ENCODE measurements at places on chromosomes 11 and 22.

DNA sequence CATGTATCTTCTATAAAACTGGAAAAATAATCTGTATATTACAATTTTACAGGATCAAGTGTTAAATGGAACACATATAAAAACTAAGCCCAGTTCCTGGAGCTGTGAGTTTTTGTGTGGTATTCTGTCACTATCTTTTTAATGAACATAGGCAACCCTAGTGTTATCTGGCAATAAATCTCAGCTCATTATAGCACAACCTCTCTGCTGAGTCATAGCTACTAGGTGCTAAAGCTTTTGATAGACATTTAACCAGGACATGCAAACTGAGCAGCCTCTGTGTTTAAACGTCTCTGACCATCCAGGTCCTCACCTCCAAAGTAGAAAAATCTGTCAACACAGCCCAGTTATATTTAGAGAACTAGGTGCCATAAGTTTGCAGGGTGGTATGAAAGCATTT is 91.0 kb upstream of the CARD18 start:
- DNase-seq: no peak

DNA sequence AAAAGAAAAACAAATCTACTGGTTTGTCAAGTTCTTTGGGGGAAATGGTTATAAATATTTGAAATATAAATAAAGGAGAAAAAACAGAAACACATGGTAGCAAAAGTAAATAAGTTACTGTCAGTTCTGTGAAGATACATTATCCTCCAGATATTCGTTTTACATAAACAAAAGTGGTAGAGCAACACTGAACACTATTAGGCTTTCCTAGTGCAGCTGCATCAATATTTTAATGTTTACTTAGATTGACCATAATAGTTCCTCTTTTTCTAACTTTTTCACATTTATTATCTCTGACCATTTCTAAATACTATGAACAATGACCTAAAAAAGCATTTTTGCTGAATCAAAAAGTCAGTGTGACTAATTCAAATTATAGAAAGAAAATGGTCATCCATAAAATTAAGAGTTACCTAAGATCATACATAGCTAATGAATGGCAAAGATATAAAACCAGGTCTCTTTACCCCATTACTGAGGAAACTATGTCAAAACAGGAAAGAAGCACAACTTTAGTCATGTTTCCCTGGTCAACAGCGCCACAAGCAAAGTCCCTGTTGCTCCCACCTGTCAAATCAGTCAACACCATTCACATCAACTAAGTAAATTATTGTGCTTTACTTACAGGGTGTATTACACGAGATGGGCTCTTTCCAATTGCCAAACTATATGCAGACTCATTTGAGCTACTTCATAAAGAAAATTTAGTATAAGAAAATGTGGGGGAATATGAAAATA is 38.5 kb downstream of the SBF2 start:
- DNase-seq: no peak

DNA sequence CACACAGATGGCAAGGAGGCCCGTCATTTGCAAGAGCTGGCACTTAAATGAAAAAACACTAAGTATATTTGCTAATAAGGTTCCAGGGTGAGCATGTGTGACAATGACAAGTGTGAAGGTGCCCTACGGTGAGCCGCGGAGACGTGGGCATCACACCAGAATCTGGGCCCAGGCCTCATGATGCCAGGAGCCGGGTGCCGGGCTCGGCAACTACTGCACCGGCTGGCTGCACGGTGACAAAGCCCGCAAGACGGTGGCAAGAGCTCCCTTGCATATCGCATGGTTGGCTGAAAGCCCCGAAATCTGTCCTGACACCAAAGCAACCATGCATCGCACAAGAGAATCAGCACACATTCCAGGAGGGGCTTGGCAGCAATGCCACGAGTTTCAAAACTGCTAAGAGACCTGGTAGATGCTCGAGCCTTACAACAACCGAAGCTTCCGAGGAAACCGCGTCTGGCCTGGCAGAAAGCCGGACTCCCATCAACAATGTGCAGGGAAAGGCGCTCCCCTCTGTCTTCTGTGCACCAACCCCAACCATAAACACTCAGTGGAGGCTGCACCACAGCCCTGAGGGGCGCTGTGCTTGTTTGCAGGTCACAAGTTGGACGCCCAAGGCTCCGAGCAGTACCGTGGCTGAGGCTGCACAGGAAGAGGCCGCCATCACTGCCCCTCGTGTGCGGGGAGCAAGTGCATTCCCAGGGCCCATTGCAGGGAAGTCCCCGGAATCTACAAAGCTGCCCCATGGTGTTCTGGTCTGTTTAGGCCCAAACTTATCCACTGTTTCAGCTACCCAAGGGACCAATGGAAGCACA is 339.7 kb downstream of the CTTN start:
- no peak for DNase-seq

DNA sequence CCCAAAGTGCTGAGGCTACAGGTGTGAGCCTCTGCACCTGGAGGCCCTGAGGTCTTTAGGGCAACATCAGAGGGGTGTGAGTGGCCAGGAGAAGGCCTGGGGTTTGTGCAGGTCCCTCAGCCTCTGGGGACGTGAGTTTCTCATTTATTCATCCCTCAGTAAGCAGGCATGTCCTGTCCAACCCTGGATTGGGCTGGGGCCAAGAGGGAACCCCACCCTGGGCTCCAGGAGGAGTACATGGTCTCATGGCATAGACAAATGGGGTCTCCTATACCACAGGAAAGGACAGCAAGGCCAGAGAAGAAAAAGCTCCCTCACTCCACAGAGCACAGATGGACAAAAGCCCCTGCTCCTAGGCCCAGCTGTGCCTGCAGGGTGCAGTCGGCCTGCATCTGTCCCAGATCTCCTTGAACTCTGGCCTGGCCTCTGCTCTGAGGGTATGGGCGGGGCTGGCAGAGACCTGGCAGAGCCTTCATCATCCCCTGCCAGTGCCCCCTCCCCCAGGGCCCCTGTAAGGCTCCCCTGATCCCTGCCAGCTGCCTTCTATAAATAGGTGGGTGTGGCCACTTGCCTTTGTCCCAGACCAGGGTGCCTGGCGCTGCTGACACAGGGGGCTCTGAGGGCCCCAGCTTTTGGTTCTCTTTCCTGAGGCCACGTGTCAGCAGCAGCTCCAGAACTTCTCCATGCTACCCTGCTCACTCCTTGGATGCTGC is 34.6 kb downstream of the A4GALT start:
- DNase-seq: no peak

DNA sequence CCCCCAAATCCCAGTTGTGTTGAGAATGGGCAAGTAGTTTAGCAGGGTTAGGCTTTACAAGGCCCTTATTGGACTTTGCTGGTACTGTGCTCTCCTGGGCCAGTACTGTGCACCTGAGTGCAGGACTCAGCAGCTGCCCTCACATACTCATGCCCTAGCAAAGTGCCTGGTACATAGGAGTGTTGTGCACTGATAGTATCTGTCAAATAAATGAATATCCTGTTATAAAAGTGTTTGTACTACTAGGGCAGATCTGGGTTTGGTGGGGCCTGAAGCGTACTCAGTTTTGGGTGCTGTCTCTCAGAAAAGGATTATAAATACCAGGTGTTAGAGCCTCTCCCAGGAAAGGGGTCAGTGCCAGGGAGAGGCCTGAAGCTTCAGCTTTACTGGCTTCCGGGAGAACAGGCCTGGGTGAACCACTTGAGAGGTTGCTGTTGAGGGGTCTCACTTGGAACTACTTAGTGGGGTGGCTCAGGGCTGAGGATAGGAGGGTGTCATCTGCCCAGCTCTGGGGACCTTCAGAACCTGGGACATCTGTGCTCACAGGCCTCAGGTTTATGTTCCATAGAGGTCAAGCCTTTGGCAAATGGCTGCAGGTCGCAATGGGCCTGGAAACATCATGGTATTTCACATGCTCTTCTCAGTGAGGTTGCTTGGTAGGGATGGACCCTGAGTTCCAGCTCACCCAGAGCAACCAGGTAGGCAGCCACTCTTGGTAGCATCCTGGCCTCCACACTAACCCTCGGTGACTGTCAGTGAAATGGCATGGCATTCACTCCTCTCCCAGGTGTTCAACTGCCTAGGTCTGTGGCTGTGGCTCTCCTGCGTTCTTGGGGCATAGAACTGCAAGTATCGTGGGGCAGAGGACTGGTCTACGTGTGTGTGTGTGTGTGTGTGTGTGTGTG is 106.1 kb downstream of the ZBTB16 start:
- no peak for DNase-seq

DNA sequence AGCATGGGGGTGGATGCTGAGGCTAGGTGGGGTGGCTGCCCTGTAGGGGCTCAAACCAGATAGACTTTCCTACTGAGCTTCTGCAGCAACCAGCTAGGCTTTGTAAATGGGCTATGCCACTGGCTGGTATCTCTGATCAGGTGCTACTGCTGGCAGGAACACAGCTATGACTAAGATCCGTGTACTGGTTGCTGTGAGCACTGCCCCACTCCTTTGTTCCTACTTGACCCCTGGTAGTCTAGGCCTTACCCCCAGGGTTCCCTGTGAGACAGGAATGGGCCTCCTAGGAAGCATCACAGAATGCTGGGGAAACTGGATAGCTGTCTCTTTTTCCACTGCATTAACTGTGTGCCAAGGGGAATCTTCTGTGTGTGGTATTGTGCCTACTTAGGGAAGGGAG is 58.4 kb upstream of the GAB2 start:
- DNase-seq: no peak

DNA sequence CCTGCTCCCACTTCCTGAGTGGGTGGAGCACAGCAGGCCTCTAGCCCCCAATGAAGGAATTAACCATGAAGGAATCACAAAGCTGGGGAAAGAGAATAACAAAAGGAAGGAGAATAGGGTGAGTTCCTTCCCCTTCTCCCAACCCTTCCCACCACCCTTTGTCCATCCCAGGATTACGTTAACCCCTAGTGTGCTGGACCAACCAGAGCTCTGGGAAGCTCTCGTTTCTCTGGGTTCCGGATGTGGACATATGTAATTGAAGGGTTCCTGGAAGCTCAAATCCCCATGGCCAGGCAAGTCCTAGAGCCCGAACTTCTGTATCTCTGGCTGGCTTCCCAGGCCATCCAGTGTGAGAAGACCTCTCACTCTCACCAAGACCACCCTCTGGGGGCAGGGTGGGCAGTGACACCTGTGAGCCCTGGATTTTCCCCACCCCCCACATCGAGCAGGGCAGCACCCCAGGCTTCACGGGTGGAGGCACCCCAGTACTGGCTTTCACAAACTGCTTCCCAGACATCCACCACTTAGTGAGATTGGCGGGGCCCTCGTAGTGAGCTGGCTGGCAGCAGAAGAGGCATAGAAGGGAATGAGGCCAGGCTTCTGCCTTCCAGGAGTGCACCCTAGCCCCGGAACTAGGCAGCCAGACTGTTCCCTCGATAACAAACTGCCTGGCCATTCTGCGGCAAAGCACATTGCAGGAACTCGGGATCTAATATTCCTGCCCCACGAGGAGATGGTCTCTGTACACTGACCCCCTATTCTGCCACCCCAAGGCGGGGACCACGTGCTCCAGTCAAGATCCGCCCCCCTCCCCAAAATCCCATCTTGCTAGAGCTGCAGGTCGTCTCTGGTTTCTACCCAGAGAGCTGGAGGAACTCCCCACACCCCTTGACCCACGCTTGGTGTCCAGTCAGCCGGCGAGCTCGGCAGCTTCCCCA is 2.1 kb downstream of the NECTIN1 start:
- DNase-seq: no peak

DNA sequence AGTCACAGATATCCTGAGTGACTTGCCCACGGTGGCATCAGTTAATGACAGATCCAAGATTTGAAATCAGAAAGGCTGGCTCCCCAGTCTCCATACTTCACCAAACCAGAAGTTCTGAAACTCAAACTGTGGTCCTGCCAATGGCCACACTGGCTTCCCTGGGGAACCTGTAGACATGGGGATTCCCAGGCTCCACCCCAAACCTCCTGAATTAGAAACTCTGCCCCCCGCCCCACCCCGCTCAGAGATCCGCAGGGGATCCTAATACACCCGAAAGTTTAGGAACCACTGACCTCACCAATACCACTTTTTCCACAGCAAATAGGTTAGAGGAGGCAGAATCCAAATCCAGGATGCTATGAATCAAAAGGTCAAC is 15.3 kb downstream of the RTN4RL2 start:
- no peak for DNase-seq

- no peak for DNase-seq
These were observed 43.9 kb upstream of the FAT3 start for GRCh38 chr11:92180664-92181251.

GRCh38 chr22:35846804-35847203 is 129.1 kb downstream of the APOL5 start:
- DNase-seq: no peak

DNA sequence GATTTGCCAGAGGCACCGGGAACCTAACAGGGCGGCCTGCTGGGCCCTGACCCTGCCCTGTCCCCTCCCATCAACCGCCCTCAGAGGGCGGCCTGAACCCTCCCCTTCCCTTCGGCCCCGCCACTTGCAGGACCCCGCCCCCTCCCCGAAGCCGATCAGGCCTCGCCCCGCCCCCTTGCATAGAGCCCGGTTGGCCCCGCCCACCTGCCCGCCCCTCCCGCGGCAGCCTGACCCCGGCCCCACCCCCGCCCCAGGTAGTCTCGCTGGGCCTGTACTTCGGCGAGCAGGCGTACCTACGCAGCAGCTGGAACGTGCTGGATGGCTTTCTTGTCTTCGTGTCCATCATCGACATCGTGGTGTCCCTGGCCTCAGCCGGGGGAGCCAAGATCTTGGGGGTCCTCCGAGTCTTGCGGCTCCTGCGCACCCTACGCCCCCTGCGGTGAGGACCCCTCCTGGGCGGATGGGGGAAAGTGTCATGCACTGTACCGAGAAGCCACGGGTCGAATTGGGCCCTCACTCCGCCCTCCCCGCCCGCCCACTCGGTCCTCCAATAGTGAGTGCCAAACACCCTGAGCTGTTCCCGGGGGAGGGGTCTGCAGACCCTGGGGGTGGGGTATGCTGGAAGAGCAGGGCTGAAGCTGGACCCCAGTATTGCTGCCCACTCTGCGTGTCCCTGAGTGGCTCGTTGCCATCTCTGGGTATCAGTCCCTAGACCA is 94.1 kb downstream of the CACNA1I start:
- DNase-seq: no peak

DNA sequence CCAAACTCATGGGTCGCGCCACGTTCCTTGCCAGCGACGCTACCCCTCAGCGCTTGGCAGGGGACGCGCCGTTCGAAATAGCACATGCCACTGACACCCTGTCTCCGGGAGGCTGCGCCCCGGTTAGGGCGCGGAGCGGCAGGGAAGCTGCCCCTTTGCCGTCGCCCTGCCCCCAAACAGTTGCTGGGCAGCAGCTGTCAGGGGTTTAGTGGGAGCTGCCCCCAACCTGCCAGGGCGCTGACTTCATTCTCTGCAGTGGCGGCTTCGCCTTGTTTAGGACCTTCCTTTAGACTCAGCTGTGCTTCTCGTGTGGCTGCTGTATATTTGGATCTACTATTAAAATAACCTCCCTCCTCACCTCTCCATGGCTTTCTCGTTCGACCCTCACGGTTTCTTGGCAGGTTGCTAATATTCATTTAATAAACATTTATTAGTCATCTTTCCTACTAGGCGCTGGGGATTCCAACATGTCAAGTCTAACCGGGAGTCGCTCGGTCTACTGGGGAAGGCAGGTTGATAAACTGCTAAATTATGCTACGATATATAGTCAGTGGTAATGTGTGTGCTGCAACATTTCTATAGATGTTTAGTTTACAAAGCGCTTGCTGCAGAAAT is 782 bp downstream of the TMEM109 start:
- DNase-seq: no peak

GRCh38 chr11:121577106-121577848 is 124.5 kb upstream of the SORL1-AS1 start:
- DNase-seq: no peak
